Activated naive CD4-positive, alpha-beta T cell (primary cell): ENCODE measurements at places on chromosomes 6 and 20.

- DNase-seq, result no peak
Observed at GRCh38 chr6:46684771-46685170, 2.9 kb upstream of the TDRD6 start.

GRCh38 chr20:45813006-45813340, 529 bp downstream of the UBE2C start:
- DNase-seq, result no peak

- no peak for DNase-seq
Observed at GRCh38 chr20:46179862-46180261, 61.7 kb downstream of the CD40 start.

GRCh38 chr6:41396335-41396734, 60.9 kb downstream of the NCR2 start:
- DNase-seq, result no peak

DNA sequence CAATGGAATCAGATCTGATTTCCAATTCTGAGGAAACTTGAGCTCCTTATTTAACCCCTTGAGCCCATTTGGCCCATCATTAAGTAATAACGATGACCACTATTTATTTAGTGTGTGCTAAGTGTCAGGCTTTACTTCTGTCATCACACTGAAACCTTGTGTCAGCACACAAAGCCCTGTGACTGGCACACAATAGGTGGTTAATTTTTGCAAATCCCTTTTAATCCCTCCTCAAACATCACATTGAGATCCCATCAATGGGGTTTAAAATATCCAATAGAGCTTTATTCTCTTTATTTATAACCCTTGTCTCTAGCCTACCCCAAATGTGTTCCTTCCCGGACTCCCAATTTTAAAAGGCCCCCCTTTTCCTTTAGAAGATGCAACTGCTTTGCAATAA, 656.8 kb upstream of the CHD6 start:
- DNase-seq, result no peak

GRCh38 chr20:36261389-36262105, 25.3 kb downstream of the AAR2 start:
- no peak for DNase-seq

- no peak for DNase-seq
Observed at GRCh38 chr20:35510951-35511735, 18.3 kb downstream of the C20orf173 start.

DNA sequence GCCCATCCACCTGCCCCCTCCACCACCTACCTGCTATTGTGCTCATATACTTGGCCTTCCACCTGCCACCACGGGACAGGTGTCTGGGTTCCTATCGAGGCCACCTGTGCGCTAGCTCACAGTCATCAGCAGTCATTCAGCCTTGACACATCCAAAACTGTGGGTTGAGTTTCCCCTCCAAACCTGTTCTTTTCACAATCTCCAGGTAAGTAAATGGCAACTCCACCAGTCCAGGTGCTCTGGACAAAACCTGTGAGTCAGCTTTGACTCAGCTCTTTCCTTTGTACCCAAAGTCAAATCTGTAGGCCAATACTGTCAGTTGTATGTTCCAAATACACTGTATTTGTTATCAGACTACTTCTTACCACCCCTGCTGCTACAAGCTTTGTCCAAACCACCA, 52.6 kb downstream of the SPTLC3 start:
- no peak for DNase-seq

- DNase-seq, result no peak
Observed at GRCh38 chr6:167285077-167285770, 5.9 kb upstream of the UNC93A start.

DNA sequence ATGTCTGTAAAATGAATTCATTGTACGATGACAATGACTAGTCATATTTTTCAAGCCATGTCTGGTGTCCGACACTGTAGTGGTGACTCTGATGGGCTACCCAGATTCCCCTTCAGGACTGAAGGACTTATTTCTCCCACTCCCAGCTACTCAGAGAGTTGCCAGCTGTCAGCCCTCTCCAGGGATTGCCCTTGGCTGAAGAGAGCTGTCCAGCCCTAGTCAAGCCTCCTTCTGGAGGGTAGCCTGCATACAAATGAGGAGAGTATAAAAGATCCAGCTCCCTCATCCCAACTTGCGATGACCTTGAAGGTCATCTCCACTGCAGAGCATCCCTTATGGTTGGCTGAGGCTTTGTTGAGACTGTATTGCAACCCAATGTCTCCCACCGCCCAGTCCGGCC, 29.9 kb downstream of the JPH2 start:
- no peak for DNase-seq

DNA sequence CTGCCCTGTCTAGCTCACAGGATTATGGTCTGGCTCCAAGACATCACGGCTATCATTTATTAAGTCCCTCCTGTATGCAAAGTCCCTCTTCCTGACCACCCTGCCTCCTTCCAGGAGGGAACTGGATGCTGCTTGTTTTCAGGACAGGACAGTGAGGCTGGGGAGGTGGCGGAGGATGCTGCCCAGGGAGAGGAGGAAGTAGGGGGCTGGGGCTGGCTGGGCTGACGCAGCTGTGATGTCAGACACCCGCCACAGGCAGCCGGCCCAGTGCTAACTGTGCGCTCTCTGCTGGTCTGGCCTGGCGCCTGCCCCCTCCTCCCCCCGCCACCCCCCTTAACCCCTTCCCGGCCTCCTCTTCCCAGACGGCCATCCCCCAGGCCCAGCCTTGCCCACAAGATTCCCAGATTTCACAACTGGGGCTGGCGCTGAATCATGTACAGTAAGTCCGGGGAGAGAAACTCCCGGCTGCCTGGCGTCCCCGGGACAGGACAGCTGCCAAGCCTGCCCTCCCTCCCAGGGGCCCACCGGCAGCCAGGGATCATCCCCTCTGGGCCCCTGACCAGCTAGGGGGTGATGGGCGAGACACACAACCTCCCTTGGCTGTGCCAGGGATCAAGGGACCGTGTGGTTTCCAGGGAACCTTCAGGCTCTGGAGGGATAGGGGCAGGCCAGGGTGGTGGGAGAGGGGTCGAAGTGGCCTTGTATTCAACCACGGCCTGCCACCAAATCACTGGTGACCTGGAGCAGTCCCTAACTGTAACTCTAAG, 118.1 kb downstream of the CEBPB start:
- no peak for DNase-seq

DNA sequence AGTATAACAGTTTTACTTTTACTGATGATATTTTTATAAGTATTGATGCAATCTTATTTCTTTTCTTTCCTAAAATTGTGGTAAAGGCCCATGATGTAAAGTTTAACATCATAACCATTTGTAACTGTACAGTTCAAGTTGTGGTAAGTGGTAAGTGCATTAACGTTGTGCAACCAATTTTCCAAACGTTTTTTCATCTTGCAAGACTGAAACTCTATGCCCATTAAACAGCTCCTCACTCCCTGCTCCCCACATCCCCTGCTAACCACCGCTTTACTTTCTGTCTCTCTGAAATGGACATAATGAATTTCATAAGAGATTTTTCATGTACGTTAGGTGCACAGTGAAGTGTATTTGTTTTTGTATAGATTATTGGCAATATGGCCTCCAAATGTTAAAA, 106.0 kb downstream of the PACRG start:
- DNase-seq, result no peak

- peak; percentile 50 for DNase-seq
Observed at GRCh38 chr20:38032585-38033329, 499 bp downstream of the TTI1 start.

GRCh38 chr6:108914235-108915022, 66.2 kb downstream of the ARMC2 start:
- no peak for DNase-seq

DNA sequence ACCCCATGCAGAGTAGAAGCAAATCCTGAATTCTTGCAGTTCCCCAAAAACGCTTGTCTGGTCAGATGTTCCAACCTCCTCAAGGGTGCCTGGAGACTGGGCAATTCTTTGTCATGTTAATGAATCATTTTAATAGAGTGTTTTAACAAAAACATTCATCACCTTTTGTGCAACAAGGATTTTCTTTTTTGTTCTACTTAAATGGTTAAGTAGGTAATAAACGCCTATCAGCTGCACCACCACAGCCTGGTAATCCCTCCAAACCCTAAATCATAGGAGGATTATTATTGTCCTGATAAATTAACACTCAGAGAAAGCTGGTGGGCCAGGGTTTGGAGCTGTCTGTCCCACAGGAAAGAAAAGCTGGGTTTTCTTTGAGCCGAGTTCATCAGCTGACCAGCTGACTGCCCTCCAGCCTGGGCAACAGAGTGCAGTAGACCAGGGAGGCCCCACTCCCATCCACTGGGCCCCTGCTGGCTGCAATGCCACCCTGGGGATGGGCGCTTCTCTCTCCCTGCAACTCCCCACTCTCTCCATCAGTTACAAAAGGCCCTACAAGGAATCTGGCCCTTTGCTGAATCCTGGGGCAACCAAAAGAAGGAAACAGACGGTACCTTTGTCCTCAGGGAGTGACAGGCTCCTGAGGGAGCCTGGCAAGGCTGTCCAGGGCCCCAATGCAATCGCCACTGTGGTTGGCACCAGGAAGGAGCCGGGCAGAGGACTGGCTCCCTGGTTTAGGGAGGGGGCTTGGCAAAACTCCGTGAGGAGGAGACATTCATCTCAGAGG, 23.1 kb upstream of the BMP7 start:
- no peak for DNase-seq

DNA sequence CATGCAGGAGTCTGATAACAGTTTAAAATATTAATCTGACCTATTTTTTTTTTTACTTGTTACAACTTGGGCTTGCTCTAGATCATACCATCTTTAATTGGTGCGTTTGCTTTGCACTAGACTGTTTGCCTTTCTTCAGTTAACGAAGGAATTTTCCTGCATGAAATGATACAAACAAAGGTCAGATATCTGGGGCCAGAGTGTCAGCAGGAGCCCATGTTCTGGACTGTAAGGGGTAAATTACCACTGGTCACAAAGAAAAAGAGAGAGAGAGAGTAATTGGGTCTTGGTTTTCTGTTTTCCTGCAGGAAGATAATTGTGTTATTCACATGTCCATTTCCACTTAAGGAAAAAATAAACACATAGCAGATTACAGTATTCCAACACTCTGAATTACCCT, 399.4 kb upstream of the MARCKS start:
- no peak for DNase-seq

- DNase-seq, result no peak
Observed at GRCh38 chr6:3077430-3077829, 9.1 kb downstream of the RIPK1 start.

DNA sequence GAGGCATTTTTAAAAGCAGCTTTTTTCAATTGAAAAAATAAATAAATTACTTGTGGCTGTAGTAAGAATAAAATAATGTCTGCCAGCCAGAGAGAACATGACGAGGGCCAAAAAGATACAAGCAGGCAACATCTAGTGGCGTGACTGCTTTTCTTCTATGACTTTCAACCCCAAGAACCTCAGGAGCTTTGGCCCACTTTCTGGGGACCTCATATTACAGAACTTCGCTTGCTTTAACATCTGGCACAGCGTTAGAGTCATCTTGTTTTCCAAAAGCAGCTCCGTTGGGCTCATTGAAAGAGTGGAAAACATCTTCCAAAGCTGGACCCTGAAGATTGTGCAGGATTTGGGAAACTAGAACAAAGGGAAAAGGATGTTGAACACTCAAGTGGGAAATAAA, 67.0 kb downstream of the ARMC2 start:
- no peak for DNase-seq

DNA sequence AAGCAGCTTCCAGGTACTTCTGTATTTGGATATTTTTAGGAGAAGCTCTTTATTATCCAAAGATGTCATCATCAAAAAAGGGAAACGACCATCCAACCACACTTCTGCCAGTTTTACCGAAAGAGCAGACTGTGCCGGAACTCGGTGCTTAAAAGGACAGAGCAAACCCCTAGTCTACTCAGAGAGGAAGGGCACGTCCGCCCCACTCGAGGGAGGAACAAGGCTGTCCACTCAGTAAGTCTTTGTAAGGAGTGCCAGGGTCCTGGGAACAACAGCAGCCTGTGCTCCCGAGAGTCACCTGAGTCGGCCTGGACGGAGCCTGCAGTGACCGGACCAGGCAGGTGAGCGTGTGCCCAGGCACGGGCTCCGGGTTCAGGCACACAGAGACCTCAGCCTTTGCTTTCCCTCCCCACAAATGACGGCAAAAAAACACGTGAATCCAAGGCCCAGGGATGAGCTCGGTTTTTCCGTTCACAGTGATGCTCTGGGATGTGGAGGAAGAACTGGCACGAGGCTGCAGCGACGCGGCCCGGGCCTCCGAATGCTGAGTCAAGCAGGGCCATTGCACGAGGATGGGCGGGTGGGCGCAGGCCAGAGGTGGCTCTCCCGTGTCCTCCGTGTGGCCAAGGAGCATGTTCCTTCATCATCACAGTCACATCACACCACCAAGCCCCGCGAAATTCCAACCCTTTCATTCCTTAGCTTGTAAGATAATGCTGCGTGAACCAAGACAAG, 17.4 kb upstream of the SLCO4A1 start:
- DNase-seq, result no peak

- DNase-seq, result no peak
Observed at GRCh38 chr20:38258545-38259215, 1.9 kb downstream of the KIAA1755 start.

GRCh38 chr20:9287826-9288225, 218.9 kb downstream of the PLCB4 start:
- DNase-seq, result no peak

- DNase-seq, result no peak
Observed at GRCh38 chr6:89589297-89590025, 49.1 kb downstream of the LYRM2 start.

GRCh38 chr20:3183896-3184612, 10.7 kb upstream of the LZTS3 start:
- DNase-seq, result no peak

DNA sequence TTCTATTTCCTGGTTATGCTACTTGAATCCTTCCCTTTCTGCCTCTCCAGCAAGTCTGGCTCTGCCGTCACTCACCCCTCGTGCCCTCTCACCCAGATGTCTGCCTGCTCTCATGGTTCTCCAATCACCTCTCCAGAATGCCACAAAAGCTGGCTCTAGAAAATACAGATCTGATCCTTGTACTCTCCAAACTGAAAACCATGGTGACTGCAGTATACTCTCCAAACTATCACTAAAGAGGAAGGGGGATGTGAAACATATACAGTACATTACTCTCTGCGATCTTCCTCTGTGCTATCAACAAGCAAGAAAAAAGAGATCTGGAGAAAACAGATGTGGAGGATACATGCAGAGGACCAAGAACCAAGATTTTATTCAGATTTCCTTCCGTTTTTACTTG, 91.1 kb downstream of the ATXN1 start:
- DNase-seq, result no peak

DNA sequence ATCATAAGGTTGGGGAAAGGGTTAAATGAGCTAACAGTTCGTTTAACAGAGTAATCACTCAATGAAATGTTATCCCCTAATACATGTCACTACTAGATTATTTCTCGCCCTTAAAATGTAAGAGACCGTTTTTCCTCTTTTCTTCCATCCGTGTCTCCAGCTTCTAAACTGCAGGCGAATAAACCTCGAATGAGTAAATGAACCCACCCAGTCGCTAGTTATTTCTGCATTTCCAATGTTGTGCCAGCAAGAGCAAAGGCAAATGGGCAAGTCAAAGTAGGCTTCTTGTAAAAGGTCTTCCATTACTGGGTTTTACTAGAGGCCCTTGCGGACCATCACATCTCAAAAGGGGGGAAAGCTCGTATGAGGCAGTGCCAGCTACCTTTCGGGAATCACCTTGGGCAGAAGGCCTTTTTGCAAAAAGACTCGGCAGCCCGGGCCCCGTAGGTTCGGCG, 400 bp upstream of the SMAP1 start:
- no peak for DNase-seq
